ENCODE measurements at places on chromosomes 2 and 18.

DNA sequence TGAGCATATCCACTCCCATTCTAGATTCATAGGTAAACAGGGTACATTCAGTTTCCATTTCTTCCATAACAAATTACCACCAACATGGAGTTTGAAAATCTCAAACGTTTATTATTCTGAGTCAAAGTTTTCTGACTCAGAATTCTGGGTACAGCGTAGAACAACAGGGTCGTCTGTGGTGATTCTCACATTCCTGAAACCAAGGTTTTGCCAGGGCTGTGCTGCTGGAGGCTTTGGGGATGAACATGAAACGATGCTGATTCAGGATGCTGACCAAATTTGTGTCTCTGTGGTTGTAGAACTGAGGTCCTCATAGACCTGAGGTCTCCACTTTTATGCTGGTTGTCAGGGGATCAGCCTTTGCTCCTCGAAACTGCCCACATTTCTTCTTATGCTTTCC, 255.7 kb downstream of the DSEL start:
- DNase-seq: no peak

DNA sequence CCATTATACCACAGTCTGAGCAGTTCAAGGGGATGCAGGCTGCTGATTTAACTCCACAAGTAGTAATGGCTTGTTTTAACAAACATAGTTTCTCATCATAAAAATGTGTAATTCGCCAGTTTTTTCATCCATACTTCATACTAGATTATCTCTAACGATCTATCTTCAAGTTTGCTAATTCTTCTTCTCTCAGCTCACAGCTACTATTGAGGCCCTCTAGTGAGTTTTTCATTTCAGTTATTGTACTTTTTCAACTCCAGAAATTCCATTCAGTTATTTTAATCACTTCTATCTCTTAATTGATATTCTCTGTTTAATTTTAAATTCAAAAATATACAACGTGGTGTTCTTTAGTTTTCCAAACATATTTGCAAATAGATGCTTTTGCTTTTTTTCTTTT, 20.1 kb upstream of the TMEM87B start:
- DNase-seq: no peak

GRCh38 chr2:62408241-62408677, 97.7 kb downstream of the TMEM17 start:
- no peak for DNase-seq

DNA sequence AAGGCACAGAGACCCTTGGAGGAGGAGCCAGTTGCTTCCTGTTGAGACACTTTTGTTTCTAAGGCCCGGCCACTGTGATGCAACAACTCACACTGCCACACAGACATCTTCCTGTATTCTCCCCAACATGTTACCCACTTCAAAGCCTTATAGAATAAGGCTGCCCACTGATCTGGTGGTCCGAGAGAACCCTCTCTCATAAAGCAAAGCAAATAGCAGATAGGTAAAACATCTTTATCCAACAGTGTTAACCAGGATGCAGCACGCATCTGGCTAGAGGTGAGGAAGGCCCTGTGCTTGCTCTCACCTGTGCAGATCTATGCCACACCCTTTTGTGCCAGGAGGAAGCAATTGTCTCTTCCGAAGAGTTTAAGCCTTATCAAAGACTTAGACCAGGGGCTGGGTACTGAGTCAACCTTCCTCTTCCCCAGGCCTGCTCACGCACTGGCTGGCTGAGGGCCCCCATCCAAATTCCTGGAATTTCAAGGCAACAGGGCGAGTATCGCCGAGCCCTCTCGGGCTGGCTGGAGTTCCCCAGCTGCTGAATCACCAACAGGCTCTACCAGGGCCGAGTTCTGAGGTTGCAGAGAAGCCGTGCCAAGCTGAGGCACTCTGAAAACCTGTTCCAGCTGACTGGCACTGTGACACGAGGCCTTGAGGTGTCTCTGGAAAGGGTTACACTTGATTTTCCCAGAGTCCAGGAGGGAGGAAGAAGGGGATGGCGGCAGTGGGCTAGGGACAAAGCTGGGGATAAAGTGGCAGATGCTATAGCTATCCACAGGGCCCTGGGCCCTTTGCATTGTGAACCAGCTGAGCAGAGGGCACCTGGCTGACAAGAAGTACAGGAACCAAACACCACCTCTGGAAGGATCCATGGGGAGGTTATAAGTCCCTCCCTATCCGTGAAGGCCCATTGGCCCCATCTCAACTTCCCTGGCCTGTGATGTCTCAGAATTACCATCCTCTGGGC, 29.3 kb downstream of the TGFA start:
- peak; percentile 13 for DNase-seq

DNA sequence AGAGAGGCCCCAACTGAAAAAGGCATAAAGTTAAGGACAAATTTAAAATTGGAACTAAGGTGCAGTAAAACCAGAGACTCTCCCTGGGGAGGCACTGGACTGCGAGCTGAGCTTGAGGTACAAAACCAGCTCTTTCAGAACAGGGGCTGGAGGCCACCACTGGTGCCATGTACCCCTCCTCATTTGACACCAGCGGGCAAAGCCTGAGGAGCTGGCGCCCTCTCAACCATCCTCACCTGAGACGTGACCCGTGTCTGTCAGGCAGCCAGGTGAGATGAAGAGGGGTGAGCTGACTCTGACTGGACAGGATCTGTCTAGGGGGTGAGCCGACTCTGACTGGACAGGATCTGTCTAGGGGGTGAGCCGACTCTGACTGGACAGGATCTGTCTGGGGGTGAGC, 68.5 kb downstream of the TMEM18 start:
- no peak for DNase-seq

DNA sequence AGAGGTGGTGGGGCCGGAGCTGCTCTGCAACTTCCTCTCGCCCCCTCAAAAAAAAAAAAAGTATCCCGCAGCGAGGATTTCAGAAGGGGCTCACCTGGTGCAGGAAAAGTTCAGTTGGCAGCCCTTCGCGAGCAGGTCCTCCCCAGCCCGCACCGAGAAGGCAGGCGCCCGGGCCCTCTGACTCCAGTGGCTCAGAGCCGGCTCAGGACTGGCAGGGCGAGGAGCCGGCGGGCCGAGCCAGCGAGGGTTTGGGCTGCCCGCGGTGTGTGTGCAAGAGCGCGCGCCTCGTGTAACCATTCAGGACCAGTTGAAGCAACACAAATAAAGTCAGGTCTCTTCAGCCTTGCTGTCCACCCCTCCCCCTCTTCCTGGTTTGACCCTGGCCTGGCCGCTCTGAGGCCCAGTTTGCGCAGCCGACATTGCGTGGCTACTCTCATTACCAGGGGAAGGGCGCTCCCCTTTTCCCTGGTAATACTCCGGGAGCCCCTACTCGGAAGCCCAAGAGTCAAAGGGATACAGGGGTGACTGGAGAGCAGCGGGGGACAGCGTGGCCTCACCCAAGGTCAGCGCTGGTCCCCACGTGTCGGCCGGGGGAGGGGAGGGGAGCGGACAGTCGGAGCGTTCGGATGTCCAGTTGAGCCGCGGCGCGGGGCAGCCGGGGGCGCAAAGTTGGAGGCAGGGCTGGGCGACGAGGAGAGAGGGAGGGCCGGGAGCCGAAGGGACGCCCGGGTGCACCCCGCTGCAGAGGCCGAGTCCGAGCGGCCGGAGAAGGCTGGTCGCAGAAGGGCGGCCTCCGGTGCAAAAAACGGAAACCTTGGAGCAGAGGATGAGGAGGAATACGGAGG, 12.3 kb downstream of the EN1 start:
- no peak for DNase-seq

- DNase-seq: no peak
These were observed 55.4 kb downstream of the MALT1 start for GRCh38 chr18:58726671-58727070.

GRCh38 chr2:177172034-177172880, 40.3 kb upstream of the HNRNPA3 start:
- peak; percentile 81 for DNase-seq

GRCh38 chr2:43707255-43708015, 31.2 kb upstream of the C1GALT1C1L start:
- DNase-seq: peak; percentile 73

All from HCEC 1CT (cell line).